Mesendoderm (in vitro differentiated cells): ENCODE measurements at places on chromosomes 13 and 19.

- DNase-seq, result peak; percentile 93
These were observed 42.1 kb downstream of the RHPN2 start for GRCh38 chr19:33022472-33023116.

- DNase-seq, result no peak
These were observed 4.9 kb upstream of the GIPC3 start for GRCh38 chr19:3580156-3580934.

DNA sequence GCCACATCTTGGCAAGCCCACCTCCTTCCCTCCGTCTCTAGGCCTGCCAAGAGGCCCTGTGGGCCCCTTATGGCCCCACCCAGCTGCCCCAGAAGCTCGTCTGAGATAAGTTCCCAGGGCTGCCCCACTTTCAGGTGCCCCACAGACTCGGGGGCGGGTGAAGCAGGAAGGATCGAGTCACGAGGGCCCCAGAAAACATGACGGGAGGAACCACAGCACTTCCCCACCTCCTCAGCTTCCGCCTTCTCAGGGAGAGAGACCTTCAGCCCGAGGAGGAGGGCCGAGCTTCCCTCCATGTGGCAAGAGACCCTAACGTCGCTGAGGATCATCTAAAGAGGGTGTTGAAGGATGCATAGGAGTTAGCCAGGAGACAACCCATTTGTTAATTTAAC, 4.5 kb upstream of the IL12RB1 start:
- DNase-seq, result no peak

- no peak for DNase-seq
These were observed 216.2 kb downstream of the SLC7A1 start for GRCh38 chr13:29379281-29379680.

DNA sequence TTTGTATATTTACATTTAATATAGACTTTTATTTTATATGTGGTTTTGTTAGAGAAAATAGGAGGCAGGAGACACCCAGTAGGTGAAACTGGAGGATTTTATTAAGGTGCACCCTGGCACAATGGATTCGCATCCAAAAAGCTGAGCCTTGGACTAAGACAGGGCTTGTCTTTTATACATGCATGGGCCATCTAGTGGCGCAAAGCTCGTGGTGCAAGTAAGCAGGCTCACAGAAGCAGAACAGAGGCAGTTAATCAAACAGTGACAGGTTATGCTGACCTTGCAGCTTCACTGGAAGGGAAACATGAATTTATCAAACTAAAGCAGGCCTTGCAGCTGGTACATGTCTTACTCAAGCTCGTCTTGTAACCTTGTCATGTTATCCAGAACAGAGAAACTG, 58.8 kb upstream of the ZNF681 start:
- DNase-seq, result peak; percentile 77

- peak; percentile 76 for DNase-seq
These were observed 80.0 kb upstream of the GPR183 start for GRCh38 chr13:99386911-99387788.

DNA sequence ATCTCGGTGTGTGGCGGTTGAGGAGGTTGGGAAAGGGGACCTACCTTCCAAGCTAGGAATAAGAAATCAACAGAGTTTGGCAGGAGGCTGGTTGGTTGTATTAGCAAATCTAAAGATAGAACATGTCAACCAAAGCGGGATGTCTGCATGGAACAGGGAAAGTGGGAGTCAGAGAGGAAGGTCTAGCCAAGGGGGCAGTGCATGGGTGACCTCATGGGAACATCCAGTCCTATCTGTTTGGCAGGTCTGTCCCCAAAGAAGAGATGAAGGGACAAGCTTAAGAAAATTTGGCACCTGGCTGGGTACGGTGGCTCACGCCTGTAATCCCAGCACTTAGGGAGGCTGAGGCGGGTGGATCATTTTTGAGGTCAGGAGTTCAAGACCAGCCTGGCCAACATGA, 118.7 kb upstream of the TSC22D1 start:
- DNase-seq, result no peak

DNA sequence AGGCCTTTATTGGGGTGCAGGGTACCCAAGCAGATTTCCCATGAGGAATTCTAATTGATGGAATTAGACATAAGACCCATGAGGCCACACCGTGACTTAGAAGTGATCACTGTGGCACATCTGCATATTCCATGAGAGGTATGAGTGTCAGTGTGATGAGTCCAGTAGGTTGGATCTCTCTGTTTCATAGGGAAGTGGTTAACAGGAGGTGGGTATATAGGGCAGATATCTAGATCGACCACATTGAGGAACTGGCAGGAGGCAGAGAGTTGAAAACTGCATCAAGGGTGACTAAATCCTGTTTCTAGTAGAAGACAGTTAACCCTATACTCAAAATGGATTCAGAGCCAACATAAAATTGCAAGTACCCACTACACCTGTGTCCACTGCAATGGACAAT, 68.6 kb upstream of the MIR17HG start:
- no peak for DNase-seq
